ENCODE measurements at places on chromosomes 7 and 10.

DNA sequence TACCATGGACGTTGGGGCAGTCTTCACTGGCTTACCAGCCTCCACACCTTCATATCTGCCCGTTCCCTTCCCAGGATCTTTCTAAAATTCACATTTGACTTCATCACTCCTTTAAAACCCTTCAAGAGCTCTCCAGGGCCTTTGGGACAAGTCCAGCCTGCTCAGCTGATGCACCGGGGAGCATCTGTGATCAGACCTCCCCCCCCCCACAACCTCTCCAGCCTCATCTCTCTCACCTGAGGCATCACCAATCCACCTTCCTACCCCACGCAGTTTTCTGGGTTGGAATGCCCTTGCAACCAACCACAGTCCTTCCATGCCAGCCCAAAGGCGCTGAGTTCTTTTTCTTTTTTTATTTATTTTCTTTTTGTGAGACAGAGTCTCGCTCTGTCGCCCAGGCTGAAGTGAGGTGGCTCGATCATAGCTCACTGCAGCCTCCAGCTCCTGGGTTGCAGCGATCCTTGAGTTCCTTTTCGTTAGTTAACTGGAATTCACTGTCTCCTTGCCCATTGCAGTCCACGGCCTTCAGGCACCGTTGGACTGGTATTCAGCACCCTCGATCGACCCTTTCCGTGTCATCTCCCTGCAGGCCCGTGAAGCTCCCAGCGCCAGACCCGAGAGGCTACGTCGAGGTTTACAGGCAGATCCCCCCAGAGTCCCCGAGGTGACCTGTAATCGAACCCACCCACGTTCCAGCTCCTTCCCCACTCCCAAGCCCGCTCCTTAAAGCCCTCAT, 654 bp downstream of the ALKBH4 start:
- peak; percentile 25 for DNase-seq

- peak; percentile 8 for DNase-seq
Observed at GRCh38 chr10:126294451-126294850, 93.8 kb downstream of the ADAM12 start.

DNA sequence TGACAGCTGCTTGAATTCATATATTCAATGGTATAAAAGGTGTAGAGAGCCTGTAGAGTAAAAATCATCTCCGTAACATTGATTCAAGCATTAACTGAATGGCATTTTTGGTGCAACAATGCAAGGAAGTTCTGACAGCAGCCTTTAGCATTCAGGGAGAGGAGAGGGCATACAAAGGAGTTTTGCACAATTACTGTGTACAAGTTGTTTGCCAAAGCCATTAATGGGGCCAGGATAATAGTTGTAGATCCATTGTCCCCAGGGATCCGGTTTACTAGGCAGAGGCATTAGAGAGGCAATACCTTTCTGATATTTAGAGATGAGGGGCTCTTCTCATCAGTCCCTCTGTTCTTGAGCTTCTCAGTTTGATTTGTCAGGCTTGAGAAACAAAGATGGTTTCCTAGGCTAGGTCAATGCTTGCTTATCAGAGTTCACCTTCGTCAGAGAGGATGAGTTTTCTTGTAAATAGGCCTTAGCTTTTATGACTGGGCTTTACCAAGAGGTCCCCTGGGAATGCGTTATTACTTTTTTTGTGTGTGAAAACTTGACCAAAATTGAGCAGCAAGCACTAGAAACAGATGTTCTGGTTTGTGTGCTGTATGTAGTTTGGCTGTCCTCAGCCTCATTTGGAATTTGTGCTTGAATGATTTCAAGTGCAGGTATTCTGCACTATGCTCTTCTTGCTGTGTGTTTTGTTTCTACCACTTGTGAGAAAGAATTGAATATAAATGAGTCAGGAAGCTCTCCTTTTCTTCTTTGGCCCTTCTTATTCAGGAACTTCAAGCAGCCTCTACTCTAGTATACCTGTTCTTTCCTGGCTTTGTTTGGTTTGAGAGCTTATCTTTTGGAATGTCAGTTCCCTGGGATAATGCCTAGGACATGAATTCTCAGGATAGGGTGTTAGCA, 32.0 kb downstream of the SND1 start:
- no peak for DNase-seq

- peak; percentile 93 for DNase-seq
Observed at GRCh38 chr10:101031128-101031795, at the start of the genes PDZD7 and SFXN3. TSS of gene PDZD7 (minus strand) at chr10:101031129. CDS start at chr10:101030219, 910 bp downstream. TSS of gene SFXN3 (plus strand) at chr10:101031234. CDS start at chr10:101034695, 3,461 bp downstream.

GRCh38 chr10:11724938-11725776, 17.0 kb upstream of the ECHDC3 start:
- peak; percentile 61 for DNase-seq

- no peak for DNase-seq
Observed at GRCh38 chr7:56447864-56448693, 331.9 kb upstream of the NUPR2 start.

DNA sequence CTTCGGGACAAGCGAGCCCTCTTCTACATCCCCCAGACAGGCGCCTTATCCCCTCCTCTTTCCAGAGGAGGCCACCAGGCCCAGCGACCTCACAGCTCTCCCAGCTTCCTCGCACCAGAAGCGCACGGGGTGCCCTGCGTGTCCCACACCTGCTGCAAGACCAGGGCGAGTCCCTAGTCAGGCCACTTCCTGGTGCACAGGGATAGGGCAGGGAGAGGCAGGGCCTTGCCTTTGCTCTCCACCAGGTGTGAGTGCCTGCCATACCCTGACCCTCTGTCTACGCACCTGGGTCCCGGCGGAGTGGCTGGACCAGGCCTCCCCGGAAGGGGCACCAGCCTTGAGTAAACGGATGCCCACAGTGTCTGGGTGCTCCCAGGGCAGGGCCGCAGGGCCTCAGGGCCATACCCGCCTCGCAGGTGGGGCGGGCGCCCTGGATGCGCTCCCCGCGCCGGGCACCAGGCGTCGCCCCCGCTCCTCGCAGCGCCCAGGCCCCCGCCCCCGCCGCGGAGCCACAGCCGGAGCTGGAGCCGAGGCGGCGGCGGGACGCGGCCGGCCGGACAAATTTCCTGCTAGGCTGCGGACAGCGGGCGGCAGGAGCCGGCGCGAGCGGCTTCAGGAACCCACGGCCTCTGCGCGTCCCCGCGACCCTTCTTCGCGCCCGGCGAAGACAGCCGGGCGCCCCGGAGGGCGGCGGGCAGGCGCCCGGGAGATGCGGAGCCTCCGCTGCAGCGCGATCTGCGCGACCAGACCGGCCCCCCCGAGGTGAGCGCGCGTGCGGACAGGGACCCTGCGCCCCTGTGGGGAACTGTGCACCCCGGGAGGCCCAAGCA, at the start of gene PTPRE:
Gene PTPRE (plus strand): TSS at position 556 of the 830 bp plus-strand sequence. CDS start 133,779 bp downstream, outside the sequence.
- peak; percentile 70 for DNase-seq

GRCh38 chr10:48400129-48400849, 93.8 kb downstream of the MAPK8 start:
- peak; percentile 45 for DNase-seq

DNA sequence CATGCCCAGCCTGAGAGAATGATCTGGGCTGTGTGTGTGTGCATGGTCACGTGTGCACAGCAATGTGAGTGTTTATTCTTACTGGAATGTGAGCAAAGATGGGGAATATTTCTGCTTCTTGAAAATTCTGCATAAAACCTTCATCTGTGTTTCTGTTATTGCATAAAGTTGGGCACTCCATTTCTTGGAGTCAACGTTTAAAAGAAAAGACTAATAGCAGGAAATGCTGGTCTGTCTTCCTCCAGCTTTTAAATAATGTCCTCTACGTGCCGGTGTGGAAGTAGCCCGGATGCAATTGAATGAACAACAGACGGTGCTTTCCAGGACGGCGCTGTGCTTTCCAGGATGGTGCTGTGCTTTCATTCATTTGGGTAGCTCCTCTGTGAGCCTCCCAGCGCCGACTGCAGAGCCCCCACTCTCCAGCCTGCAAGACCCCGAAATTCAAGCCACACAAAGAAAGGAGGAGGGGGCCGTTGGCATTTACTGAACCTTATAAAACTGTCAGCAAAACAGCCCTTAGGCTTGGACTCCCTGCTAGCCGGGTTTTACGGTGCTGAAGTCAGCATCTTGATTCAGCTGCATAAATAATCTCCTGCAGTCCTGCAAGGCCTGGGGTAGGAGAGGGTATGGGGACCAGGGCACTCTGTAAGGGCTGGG, 158.2 kb upstream of the PRKCQ start:
- DNase-seq, result peak; percentile 64

GRCh38 chr7:112201411-112201810, 4.8 kb downstream of the DOCK4 start:
- peak; percentile 70 for DNase-seq

GRCh38 chr10:89069589-89069988, 79.0 kb downstream of the FAS start:
- DNase-seq, result no peak

- peak; percentile 81 for DNase-seq
Observed at GRCh38 chr10:26780793-26781601, 79.8 kb downstream of the ABI1 start.

Data from mesenchymal stem cell (in vitro differentiated cells and primary cell).